ENCODE measurements at places on chromosomes 3 and 15.
A peak's percentile ranks its signal among the peaks of the same experiment; 100 is the strongest.

GRCh38 chr15:34241376-34242330 lies 16.8 kb downstream of the EMC4 start:
- no peak for DNase-seq

DNA sequence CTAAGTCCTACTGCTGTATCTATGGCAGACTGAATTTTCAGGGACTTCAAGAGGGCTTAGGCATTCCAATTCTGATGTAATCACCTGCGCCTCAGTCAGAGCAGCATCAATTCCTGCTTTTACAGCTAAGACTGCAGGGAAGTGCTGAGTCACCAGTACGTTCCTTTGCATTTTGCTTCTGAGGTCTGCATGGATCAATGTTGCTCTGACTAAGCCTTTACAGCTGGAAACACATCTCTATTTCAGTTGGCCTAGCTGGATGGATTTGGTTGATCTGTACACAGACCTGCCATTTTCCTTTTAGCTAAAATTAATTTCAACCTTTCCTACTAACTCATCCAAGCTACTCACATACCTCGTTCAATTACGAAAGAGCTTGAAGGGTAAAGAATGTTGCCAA lies 51.3 kb downstream of the ETV5 start:
- peak; percentile 39 for DNase-seq

- no peak for DNase-seq
Measured at GRCh38 chr15:78672285-78673014, 31.4 kb upstream of the CHRNB4 start.

GRCh38 chr3:184506561-184506991 lies 55.0 kb upstream of the EPHB3 start:
- DNase-seq = peak; percentile 61

GRCh38 chr3:115960799-115961198 lies 337.5 kb downstream of the GAP43 start:
- no peak for DNase-seq

GRCh38 chr15:90981681-90982080 lies 12.7 kb downstream of the PRC1 start:
- DNase-seq = no peak

- DNase-seq = no peak
Measured at GRCh38 chr3:190322604-190323245, 479 bp upstream of the CLDN1 start.

GRCh38 chr15:91319371-91320059 lies 219.5 kb downstream of the SV2B start:
- DNase-seq = no peak

DNA sequence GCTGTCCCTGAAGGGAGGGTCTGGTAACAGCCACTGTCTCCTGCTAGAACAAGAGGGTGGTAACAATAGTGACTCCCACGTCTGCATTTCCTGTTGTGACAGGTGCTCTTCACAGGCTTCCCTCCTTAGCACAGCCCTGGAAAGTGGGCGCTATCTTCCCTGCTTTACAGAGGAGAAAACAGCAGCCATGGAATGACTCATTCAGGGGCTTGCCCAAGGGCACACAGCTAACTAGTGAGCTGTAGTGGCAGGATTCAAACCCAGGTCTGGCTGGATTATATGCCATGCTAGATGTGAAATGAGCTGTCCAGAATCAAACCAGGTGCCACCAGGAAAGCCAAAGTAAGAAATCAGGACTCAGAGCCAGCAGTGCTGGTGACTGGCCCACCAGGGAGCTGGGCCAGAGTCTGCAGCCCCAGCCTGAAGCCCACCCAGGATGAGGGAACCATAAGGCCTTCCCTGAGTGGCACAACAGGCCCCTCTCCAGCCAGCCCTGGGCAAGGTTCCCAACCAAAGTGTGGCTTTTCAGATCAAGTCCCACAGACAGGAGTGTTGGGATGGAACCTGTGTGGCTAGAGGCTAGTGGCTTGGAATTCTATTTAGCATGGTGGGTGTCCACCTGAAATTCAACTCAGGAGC lies 102.4 kb downstream of the ETFA start:
- DNase-seq = no peak

DNA sequence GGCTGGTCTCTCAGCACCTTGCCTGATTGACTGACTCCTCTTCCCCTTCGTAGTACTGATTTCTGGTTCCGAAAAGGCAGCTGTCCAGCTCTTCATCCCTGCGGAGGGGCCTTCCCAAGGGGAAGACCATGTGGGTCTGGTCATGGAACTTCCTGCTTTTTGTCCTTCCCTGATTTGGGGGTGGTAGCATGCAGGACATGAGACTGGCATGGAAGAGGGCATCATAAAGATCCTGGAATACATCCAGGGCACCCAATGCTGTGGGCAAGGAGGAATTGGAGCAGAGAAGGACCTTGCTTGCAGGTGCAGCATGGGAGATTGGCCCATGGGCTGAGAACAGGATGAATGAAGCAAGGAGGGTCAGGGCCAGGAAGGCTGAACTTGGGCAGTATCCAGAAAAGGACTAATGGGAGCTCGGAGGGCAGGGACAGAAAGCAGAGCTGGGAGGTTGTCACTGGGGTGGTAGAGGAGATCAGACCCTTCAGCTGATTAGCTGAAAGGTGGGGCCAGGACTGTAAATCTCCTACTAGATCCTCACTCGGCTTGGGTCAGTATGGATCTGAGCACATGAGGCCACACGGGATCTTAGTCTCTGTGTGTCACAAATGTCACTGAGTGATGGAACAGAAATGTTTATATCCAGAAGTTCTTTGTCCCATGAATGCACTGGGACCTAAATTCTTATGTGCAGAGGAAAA lies 59.5 kb downstream of the AMOTL2 start:
- DNase-seq = no peak

DNA sequence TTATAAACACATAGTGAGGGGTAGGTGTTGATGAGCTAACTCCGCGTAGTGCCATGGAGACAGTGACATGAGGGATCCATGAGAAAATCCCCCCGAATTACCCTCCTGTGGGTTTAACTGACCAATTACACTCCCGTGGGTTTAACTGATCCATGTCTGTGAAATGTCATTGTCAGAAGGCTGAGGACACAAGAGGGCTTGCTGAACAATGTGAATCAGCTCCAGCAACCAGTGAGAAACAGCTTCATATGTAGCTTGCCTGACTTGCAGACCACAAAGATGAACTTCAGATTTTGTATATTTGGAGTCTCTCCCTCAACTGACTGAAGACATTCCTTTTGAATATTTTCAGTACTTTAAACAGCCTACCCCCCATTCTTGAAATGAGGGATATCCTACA lies 144.9 kb downstream of the FBN1 start:
- DNase-seq = no peak

- DNase-seq = no peak
Measured at GRCh38 chr15:91572110-91572509, 281.4 kb upstream of the SLCO3A1 start.

DNA sequence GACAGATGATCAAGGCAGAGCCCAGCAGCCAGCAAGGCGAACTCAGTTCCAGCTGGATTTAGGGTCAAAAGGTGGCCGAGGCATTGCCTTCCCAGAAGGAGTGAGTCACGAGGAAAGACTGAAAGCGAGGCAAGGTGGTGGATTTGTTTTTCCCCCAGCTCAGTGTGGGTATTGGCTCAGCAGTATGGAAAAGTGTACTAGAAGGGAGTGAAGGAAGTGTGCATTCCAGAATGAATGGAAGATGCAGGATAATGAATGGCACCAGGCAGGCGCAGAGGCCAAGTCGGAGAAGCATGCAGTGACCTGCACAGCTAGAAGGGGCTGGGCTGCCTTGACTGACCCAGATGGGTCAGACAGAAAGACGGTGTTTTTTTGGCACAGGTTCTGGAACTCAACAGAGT lies 46.3 kb downstream of the FOXP1 start:
- DNase-seq = peak; percentile 89

GRCh38 chr15:77335298-77335697 lies 84.6 kb downstream of the PEAK1 start:
- no peak for DNase-seq

- no peak for DNase-seq
Measured at GRCh38 chr3:31125413-31126020, 231.1 kb upstream of the GADL1 start.

DNA sequence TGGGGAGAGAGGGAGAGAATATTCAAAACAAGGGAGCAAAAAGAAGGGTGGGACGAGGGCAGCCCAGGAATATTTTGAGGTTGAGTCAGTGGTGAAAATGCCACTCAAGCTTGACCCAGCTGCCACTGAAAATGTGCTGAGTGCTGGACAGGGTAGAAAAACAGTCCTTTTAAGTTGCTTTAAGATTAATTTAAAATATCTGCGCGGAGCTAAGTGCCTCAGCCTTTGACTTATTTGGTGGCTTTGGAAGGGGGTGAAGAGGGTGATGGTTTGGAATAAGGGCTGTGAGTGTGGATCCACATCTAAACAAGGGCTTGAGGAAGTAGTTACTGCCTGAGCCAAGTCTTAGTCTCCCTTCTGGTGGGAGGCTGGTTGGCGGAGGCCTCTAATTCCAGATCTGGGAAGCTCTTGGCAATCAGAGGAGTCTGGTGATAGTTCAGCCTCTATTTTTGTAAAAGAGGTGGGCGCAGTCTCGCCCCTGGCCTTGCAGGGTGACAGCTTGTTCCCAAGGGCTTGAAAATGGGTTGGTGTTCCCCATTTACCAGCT lies 280.8 kb upstream of the ROPN1 start:
- no peak for DNase-seq

GRCh38 chr3:72914383-72914782 lies 26.5 kb downstream of the GXYLT2 start:
- no peak for DNase-seq

DNA sequence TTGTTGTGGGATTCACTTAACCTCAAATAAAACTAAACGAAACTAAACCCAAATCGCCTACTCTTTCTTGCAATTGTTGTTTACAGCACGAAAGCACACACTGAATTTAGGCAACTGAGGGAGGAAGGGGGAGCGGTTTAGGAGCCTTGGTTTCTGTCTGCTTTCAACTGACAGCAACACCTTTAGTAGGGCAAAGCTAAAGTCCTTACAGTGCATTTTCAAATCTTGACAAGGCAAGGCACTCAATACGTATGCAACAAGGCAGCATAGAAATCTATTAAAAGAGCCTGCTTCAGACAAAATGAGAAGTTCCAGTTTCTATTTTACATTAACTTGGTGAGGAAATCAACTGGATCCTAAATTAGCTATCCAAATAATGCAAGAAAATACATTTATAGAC lies 174.6 kb downstream of the CHST2 start:
- DNase-seq = no peak

GRCh38 chr3:43525941-43526607 lies 95.7 kb downstream of the ANO10 start:
- DNase-seq = no peak

DNA sequence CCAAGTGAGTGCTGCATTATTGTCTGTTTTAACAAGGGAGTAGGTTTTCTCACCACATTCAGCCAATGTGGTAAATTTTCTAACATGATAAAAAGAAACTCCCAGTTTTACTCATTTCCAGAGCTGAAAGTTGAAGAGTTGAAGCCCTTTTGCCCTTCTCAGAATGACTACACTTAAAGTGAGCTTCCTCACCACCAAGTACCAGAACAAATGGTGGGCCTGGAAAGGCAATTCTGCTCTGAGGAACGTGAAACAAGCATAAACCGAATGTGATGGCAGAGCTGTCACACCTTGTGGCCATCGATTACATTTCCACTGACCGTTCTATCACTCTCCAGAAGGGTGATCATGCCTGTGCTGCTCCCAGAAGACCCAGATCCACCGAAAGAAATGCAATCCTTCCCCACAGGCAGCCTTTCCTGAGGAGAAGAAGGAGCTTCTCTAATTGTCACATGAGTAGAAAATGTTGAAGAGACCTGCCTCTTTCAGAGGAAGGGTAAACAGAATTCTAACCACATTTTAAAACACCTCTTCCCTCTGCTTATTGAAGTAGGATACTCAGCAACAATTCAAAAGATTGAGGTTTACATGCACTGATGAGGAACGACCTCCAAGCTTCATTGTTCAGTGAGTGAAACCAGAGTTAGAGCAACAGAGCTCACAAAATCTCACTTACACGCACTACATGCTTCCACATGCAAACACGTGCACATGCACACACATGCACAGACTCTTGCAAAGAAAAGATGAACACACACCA lies 21.4 kb upstream of the CCR9 start:
- DNase-seq = no peak

DNA sequence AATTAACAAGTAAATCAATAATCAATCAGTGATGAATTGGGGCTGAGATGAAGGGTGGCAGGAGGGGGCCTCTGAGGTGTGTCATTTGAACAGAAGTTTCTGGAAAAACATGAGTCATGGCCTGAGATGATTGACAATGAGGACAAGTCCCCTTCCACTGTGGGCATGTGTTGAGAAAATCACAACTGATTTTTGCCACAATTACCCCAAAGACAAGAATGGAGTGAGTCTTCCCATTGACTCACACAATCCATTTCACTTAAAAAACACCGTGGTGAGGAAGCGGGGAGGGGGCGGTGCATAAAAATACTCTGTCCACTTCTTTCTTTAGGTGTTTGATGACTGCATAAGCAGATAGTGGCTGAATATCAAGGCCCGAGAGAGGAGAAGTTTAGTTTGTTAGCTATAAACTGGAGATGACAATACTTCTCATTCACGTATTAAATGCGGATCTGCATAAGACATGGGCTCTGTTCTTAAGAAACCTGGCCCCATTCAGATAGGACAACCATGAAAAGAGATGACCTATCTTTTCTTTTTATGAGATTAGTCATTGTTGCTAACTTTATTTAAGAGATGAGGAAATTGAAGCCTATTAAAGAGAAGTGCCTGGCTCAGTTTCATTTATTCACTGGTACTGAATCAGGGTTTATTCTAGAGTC lies 34.7 kb downstream of the SHC4 start:
- no peak for DNase-seq

- no peak for DNase-seq
Measured at GRCh38 chr15:80176443-80176842, 23.6 kb downstream of the FAH start.

- DNase-seq = no peak
Measured at GRCh38 chr15:96270581-96271172, 59.8 kb upstream of the NR2F2 start.

DNA sequence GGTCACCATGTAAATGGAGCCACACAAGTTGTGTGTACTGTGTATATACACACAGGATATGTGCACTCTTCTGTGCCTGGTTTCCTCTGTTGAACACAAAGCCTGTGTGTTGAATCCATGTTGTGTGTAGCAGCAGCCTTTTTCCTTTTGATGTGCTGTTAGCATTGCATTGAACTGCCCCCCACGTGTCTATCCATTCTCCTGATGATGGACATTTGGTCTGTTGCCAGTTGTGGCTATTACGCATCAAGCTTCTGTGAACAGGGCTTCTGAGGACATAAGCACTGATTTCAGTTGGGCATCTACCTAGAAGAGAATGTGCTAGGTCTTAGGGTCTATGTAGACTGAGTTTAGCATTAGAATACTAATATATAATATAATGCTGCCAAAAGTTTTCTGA lies 77.4 kb downstream of the LSM3 start:
- DNase-seq = no peak

Measured in GM04504 (cell line).